ENCODE measurements at places on chromosomes 2 and 18.

DNA sequence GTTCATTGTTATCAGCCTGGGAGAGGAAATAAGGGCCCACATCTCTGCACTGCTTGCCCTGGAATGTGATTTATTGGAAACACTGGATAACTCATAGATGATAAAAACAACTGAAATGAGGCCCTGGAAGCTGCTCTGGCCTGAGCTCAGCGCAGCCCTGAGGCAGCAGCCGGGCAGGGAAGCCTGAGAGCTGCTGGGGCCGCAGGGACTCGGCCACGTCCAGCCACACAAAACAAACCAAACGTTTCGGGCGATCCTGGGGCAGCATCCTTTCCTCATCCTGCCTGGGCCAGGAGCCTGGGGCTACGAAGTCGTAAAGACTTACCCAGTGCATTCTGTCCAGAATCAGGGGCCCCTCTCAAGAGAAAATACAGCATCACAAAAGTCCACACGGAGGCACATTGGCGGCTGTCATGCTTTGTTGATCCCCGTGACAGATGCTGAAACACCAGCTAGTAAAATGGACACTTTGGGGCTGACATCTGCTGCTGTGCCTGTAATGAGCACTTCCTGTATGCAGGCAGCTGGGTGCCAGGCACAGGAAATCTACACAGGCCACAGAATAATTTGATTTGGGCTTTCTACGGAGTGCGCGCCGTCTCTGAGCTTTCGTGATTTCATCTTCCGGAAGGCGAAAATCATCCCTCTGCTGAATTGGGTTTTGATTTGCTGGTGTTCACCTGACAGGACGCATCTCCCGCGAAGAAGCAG is 250.6 kb downstream of the EIPR1 start:
- no peak for DNase-seq

DNA sequence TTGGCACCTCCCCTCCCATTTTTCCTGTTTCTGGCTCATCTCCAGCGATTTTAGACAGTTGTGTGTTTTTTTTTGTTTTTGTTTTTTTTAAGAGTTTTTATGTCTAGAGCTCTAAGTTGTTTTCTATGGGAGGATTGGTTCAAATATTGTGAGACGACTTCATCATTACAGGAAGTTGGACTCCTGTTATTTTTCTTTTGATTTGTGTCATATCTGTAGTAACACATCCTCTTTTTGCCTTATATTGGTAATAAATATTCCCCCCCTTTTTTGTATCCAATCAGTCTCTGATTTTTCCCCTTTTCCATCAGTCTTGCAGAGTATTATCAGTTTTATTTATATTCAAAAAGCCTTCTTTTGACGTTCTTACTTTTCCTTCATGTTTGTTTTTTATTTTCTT is 89.0 kb downstream of the KIAA1328 start:
- DNase-seq = no peak

GRCh38 chr2:124753842-124754241 is 728.8 kb downstream of the CNTNAP5 start:
- no peak for DNase-seq

DNA sequence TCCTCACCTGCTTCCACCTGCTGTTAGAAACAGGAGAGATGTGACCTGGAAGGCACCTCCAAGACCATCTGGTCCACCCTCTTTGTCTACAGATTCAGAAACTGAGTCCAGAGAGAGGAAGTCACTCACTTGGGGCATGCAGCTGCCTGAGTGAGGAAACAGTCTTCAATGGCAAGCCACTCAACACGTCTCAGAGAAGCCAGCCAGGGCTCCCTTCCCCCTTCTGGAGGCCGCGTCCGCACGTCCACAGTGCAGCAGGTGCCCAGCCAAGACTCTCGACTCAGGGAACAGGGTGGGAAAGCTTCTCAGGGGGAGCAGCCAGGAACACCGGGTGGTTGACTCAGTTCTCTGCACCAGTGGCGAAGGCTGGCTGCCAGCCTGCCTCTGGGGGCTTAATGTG is 201.7 kb downstream of the BCL11A start:
- no peak for DNase-seq

DNA sequence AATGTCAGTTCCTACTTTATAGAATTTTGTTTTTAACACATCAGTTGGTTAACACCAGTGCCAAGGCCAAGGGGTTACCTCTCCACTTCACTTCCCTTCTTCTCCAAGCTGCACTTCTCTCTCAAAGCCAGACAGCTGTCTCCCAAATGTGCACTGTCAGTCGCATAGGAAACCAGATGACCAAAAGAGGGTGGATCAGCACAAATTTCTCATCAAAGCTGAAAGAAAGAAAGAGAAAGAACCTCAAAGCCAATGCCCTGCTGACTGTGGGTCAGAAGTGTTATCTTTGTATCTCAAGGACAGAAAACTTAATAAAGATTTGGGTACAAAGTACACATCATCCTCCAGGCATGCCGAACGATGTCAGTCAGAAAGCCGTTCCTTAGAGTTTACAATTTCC is 32.2 kb downstream of the SPATS2L start:
- DNase-seq = no peak

All from Kasumi-1 (cell line).